ENCODE measurements at places on chromosomes 2 and 18.

DNA sequence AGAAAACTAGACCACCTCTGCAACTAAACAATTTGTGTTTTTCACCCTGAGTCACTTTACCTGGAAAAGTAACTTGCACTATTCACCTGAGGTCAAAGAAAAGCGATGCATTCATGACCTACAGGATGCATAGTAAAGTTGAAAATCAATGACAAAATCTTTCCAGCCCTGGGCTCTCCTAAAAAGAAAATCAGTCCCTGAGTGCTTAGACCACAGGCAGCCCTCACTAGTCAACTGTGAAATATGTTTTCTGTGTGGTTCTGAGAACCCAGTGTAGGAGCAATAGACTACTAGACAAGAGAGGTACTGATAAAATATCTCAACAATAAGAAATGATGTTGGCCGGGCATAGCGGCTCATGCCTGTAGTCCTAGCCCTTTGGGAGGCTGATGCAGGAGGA is 133.1 kb downstream of the TXNL1 start:
- DNase-seq = no peak

DNA sequence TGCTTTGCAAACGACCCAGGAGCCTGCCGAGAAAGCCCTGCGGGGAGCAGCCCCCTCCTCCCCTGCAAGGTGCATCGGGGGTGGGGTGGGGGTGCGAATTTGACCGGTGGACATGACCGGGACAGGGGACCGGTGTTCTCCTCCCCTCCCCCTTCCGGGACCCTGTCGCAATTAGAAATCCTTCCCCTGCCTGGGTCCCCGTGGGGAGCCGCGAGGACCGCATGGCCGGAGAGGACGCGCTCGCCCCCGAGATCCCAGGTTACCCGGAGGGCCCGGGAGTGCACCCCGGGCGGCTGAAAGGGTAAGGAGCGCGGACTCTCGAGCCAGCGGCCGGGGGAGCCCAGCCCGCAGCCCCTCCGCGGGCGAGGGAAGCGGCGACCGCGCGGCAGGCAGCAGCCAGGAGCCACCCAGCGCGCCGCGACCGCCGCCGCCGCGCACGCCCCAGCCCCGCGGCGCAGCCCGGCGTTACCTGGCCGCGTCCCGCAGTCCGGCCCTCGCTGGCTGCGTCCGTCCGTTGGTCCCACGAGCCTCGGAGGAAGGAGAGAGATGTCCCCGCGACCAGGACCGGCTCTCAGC is 482 bp downstream of the DLGAP1 start:
- DNase-seq = no peak

DNA sequence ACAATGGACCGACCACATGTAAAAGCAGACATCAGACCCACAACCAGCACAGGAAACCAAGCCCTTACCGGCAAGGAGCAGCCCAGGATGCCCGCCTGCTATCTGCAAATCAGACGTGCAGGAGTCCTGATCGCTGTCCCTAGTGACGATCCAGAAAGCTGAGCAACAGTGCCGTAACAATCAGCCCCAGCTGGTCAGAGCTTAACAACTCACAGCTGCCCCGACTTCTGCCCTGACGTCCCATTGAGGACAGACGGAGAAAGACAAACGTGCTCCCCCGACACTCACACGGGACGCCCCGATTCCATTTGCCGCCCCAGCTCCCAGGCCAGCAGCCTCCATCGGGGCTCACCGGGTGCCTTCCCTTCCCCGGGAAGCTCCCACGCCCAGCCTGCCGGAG is 39.8 kb upstream of the PXDN start:
- no peak for DNase-seq

GRCh38 chr18:42114310-42114943 is 159.4 kb downstream of the PIK3C3 start:
- DNase-seq = peak; percentile 75

DNA sequence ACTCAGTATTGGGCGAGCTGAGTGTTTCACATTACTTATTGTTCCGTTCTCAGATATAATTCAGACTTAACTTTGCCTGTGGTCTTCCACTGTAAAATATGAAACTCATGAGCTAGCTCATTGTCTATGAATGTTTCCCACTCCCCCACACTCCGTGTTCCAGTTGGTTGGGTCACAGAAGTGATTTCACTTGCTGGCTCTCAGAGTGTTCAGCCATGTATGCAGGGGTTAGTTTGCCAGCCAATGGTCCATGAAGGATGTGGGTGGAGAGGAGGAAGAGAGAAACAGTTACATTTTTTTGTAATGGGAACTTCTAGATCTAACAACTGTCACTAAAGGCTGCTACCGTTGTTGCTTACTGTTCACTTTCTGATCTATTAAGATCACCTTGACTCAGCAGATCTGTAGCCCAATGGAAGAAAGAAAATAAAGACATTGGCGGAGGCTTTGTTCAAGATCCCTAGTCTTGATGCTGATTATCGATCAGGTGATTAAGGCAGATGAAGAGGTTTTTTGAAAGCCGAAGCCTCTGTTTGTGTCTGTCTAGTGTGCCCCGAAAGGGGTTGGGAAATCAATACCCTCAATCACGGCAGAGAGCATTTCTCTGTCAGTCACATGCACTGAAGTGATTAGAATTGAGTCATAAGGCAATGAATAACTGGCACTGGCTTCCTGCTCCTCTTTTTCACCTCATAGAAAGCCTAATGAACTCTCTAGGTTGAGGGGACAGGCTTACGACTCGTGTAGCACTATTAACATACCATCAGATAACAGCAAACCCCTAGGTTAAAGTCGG is 279.7 kb upstream of the FIGN start:
- DNase-seq = peak; percentile 4

- DNase-seq = no peak
Observed at GRCh38 chr2:120515759-120516678, 170.1 kb downstream of the INHBB start.

DNA sequence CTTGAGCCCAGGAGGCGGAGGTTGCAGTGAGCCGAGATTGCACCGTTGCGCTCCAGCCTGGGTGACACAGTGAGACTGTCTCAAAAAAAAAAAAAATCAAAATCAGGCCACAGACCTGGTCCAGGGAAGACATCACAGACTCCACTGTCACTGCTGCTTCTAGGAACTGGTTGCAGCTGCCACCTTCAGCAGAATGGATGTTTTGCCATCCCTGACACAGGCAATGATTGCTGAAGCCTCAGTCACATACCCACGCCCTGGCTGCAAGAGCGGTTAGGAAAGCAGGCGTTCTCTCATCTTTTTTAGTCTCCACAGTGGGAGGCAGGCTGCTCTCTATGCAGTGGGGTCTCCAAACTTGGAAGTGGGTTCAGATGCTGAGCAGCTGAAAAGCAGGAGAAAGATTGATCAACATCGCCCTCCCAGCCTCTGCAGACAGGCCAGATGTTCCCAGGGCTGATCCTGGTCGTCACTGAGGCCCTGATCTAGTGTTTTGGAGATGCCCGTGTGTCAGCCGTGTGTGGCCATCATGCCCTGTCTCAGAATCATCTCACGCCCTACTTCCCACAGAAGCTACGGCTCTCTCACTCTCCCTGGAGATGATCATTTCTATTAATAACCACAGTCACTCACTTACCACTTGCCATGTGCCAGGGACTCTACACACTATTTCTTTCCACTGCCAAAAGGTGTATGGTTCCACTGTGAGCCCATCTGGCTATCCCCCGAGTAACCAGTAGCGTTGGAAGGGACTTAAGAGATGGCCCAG is 91.8 kb downstream of the PLB1 start:
- no peak for DNase-seq

- peak; percentile 43 for DNase-seq
Observed at GRCh38 chr2:7813541-7814292, 868.1 kb upstream of the ID2 start.

GRCh38 chr2:241109210-241110088 is 7.4 kb upstream of the MTERF4 start:
- no peak for DNase-seq

GRCh38 chr18:51195451-51196117 is 1.9 kb downstream of the MEX3C start:
- DNase-seq = peak; percentile 74

- no peak for DNase-seq
Observed at GRCh38 chr18:31490387-31490786, 7.6 kb upstream of the DSG2 start.

DNA sequence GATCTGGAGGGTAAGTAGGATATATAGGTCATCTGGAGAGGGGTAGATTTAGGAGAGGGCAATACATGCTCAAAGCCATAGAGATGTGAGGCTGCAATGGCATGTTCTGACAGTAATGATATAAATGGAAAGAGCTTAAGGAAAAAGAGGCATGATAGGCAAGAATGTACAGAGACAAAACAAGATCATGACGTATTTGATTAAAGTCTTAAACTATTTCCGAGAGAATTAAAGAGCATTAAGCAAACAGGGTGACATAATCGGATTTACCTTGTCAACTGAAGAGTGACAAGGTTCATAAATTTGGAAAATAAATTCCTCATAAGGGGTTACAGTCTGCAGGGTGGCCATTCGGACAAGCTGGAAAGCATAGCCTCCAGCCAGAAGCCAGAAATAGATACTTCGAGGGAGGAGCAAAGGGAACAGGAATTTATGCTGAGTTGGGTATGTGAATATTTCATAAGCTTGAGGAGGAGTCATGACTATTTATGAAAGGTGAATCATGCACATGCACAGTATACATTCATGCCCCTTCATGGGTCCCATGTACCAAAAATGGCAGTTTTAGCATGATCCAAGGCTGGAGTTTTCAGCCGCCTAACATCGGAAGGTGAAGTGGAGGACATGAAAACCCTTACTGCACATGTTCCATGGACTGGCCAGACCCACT is 396.2 kb upstream of the VWC2L start:
- DNase-seq = no peak

- peak; percentile 8 for DNase-seq
Observed at GRCh38 chr2:56191617-56192016, 7.8 kb downstream of the CCDC85A start.
